ENCODE measurements at places on chromosomes 1 and 21.

GRCh38 chr1:206489980-206490770 lies 17.2 kb upstream of the RASSF5 start:
- peak; percentile 40 for DNase-seq

- DNase-seq: no peak
Measured at GRCh38 chr1:26364956-26365355, 7.6 kb downstream of the ZNF683 start.

GRCh38 chr1:206470692-206471414 lies 577 bp downstream of the IKBKE start:
- DNase-seq: no peak

GRCh38 chr1:23530087-23530746 lies 816 bp downstream of the E2F2 start:
- no peak for DNase-seq

DNA sequence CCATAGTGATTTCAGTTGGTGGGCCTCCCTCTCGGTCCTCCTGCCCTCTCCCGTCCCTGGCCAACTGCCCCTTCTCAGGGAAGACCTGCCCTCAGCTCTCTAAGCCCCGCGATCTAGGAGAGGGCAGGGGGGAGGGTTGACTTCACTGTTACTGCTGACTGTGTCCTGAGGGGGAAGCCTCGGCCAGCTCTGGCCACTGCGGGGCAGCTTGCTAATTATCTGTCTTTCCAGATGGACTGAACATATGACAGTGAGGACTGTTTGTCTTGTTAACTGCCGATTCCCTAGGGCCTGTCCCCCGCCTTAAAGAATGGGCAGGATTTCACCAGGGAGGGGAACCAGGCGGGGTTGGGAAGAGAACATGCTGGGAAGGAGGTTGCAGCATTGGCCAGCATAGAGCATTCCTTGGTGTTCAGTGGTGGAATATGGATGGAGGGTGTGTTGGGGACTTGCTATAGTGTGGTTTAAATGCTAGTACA lies 22.9 kb downstream of the NIPAL3 start:
- DNase-seq: no peak

GRCh38 chr1:37480581-37481288 lies 6.4 kb downstream of the ZC3H12A start:
- no peak for DNase-seq
